ENCODE measurements at places on chromosomes 6 and 20. TPM values are rescaled to one million over a fixed set of nuclear protein-coding genes. Genes with fewer than 3 reads are reported as not detected.

Gene RNF144B
- 7.2 TPM for total RNA-seq

Gene CBFA2T2
- 14.6 TPM for total RNA-seq

Gene ADAM33
- total RNA-seq = 3.0 TPM

Gene ULBP3
- 14.7 TPM for total RNA-seq

Gene PPP1R18
- total RNA-seq = 156 TPM

Gene CCN2
- 1,253 TPM for total RNA-seq

DNA sequence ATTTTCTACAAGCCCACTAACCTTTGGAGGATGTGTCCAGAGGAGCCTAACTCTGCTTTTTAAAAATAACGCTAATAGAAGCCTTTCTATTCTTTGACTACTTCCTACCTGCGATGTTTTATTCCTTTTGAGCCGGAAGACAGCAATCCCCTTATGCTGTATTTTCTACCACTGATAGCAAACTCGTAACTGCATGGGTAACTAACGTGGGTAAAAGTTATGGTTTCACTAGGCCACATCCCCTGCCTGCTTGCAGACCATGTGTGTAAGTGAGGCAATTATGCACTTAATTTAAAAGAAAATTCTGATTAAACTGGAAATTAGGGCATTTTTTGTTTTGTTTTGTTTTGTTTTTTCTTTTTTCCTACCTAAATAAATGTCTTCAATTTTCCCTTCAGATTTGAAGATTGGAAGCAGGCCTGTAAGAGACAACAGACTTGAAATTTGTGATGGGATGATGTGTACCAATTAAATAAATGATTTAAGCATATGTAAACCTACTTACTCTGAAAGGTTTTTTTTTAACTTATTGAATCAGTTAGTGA is 931 bp downstream of the UFL1 start:
- H3K36me3 ChIP-seq = peaks cover 12% of the 10 kb centered on the region
- peak overlapping the region; percentile 99 for H3K4me3 ChIP-seq
- peak; percentile 14 for DNase-seq
- H3K4me1 ChIP-seq = peaks cover 14% of the 10 kb centered on the region

DNA sequence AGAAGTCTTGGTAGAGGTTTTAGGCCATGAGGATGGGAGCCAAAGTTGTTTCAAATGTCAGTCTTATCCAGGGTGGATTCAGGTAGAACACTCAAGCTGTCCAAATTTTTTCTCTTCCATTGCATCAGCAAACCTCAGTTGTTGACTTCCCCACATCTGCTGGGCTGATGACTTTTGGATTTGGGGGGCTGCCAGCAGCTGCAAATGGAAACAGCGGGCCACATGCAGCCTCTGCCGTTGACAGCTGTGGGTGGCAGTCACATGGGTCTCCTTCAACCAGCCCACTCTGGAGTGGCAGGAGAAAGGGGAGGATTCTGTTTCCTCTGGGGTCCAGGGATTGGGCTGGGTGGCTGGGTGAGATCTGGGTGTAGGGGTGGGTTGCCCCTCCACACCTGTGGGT is 5.8 kb upstream of the MLN start:
- H3K36me3 ChIP-seq = no peaks in the 10 kb centered on the region
- no peak overlapping the region for H3K27ac ChIP-seq
- H3K4me1 ChIP-seq = no peaks in the 10 kb centered on the region
- H3K4me3 ChIP-seq = no peak overlapping the region

GRCh38 chr20:6942266-6942665 is 174.8 kb downstream of the BMP2 start:
- H3K4me3 ChIP-seq = no peak overlapping the region
- no peaks in the 10 kb centered on the region for H3K27me3 ChIP-seq
- DNase-seq = no peak
- no peak overlapping the region for H3K27ac ChIP-seq
- H3K4me1 ChIP-seq = no peaks in the 10 kb centered on the region

GRCh38 chr20:49614338-49615050 is 46.6 kb upstream of the PTGIS start:
- H3K4me3 ChIP-seq = no peak overlapping the region
- no peaks in the 10 kb centered on the region for H3K27me3 ChIP-seq
- no peaks in the 10 kb centered on the region for H3K4me1 ChIP-seq
- no peak overlapping the region for H3K27ac ChIP-seq

GRCh38 chr6:18154507-18155149 is at the start of gene TPMT:
TPMT (minus strand) TSS chr6:18155077; CDS start chr6:18149127, 5,950 bp downstream.
- H3K36me3 ChIP-seq = no peaks in the 10 kb centered on the region
- H3K4me1 ChIP-seq = peaks cover 23% of the 10 kb centered on the region
- peak within 1 kb of the TSS; percentile 97 for H3K4me3 ChIP-seq
- DNase-seq = no peak
- peak within 1 kb of the TSS; percentile 89 for H3K27ac ChIP-seq
- H3K27me3 ChIP-seq = no peaks in the 10 kb centered on the region

- no peak overlapping the region for H3K4me3 ChIP-seq
- H3K27ac ChIP-seq = no peak overlapping the region
- H3K36me3 ChIP-seq = no peaks in the 10 kb centered on the region
- no peaks in the 10 kb centered on the region for H3K27me3 ChIP-seq
Observed at GRCh38 chr6:108363113-108363512, 68.3 kb downstream of the AFG1L start.

- no peak for DNase-seq
- no peak overlapping the region for H3K27ac ChIP-seq
- H3K4me3 ChIP-seq = no peak overlapping the region
- H3K36me3 ChIP-seq = peaks cover 68% of the 10 kb centered on the region
- H3K27me3 ChIP-seq = no peaks in the 10 kb centered on the region
Observed at GRCh38 chr20:10640897-10641296, 32.9 kb downstream of the JAG1 start.

- peaks cover 18% of the 10 kb centered on the region for H3K36me3 ChIP-seq
- no peaks in the 10 kb centered on the region for H3K27me3 ChIP-seq
- H3K27ac ChIP-seq = peak overlapping the region; percentile 72
- no peak overlapping the region for H3K4me3 ChIP-seq
Observed at GRCh38 chr20:41178904-41179432, 41.6 kb downstream of the PLCG1 start.

DNA sequence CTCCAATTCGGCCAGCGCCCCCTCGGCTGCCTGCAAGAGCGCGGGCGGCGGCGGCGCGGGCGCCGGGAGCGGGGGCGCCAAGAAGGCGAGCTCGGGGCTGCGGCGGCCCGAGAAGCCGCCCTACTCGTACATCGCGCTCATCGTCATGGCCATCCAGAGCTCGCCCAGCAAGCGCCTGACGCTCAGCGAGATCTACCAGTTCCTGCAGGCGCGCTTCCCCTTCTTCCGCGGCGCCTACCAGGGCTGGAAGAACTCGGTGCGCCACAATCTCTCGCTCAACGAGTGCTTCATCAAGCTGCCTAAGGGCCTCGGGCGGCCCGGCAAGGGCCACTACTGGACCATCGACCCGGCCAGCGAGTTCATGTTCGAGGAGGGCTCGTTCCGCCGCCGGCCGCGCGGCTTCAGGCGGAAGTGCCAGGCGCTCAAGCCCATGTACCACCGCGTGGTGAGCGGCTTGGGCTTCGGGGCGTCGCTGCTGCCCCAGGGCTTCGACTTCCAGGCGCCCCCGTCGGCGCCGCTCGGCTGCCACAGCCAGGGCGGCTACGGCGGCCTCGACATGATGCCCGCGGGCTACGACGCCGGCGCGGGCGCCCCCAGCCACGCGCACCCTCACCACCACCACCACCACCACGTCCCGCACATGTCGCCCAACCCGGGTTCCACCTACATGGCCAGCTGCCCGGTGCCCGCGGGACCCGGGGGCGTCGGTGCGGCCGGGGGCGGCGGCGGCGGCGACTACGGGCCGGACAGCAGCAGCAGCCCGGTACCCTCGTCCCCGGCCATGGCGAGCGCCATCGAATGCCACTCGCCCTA is 963 bp downstream of the FOXF2 start:
- H3K36me3 ChIP-seq = no peaks in the 10 kb centered on the region
- DNase-seq = peak; percentile 37
- no peak overlapping the region for H3K27ac ChIP-seq
- H3K27me3 ChIP-seq = peaks cover 82% of the 10 kb centered on the region

GRCh38 chr6:109298605-109299264 is 83.5 kb downstream of the CD164 start:
- H3K4me1 ChIP-seq = no peaks in the 10 kb centered on the region
- DNase-seq = no peak
- H3K27me3 ChIP-seq = no peaks in the 10 kb centered on the region
- H3K27ac ChIP-seq = no peak overlapping the region

GRCh38 chr20:49584418-49585382 is 16.8 kb upstream of the PTGIS start:
- H3K4me3 ChIP-seq = no peak overlapping the region
- no peak for DNase-seq
- H3K27ac ChIP-seq = no peak overlapping the region
- H3K27me3 ChIP-seq = peaks cover 6% of the 10 kb centered on the region
- peaks cover 22% of the 10 kb centered on the region for H3K4me1 ChIP-seq
- no peaks in the 10 kb centered on the region for H3K36me3 ChIP-seq

DNA sequence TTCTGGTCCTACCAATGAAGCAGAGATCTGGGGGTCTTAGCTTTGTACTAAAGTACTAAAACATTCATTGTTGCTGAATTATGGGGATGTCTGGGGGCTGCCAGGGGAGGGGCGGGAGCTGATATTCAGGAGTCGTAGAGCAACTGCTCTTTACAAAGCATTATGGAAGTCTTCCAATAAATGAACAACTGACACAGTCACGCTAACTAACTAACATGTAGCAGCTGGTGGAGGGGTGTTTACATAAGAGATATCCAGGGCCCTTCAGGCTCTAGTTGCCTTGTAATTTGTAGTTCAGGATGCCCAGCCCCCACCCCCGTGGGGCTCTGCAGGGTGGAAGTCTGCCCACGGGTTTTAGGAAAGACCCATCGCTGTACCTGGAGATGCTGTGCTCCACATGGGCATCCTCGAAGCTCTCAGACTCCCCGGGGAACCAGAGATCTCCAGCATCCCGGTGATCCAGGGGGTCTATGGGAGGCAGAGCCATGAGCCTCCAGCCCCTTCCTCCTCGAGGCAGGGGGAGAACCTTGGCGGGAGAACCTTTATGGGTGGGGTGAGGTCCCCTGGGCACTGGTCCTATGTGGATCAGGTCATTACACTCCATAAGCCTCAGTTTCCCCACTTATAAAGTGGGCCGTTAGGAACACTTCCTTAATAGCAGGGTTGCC is 3.4 kb downstream of the TREM2 start:
- H3K36me3 ChIP-seq = no peaks in the 10 kb centered on the region
- H3K4me1 ChIP-seq = no peaks in the 10 kb centered on the region
- no peak overlapping the region for H3K4me3 ChIP-seq
- no peak for DNase-seq

DNA sequence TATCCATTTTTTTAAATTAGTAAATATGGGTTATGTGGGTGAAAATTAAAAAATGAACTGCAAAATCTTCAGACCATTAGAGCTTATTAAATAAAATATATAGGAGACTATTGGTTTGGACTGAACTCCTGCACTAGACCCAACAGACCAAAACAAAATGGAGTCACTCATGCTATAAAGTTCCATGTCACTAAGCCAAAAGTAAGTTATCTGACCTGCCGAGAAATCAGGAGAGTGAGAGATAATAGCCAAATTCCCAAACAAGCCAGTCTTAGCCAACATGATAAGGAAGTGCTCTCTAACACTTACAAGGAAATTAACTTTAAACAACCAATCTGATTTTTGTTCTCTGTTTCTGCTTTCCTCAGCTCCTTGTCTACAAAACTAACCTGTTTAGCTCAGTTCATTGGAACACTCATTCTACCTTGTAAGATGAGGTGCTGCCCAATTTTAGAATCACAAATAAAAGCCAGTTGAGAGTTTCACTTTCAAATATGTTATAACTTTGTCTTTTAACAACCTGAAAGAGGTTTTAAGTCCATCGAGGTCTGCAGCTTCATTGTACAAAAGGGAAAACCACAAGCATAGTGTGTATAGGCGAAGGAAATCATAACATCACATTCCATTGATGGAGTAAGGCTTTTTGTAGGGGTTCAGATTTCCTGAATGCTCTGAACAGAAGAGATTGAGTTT is 220.5 kb downstream of the TENT5A start:
- no peaks in the 10 kb centered on the region for H3K4me1 ChIP-seq
- DNase-seq = peak; percentile 5
- H3K4me3 ChIP-seq = no peak overlapping the region
- H3K27ac ChIP-seq = no peak overlapping the region
- H3K36me3 ChIP-seq = no peaks in the 10 kb centered on the region

- DNase-seq = peak; percentile 25
- H3K27ac ChIP-seq = no peak overlapping the region
- no peaks in the 10 kb centered on the region for H3K4me1 ChIP-seq
- no peaks in the 10 kb centered on the region for H3K27me3 ChIP-seq
Observed at GRCh38 chr6:5529733-5530132, 268.4 kb downstream of the FARS2 start.

- no peak overlapping the region for H3K27ac ChIP-seq
- H3K27me3 ChIP-seq = no peaks in the 10 kb centered on the region
- peak; percentile 2 for DNase-seq
- no peaks in the 10 kb centered on the region for H3K4me1 ChIP-seq
- no peak overlapping the region for H3K4me3 ChIP-seq
Observed at GRCh38 chr6:69390125-69390524, 406.7 kb downstream of the LMBRD1 start.

DNA sequence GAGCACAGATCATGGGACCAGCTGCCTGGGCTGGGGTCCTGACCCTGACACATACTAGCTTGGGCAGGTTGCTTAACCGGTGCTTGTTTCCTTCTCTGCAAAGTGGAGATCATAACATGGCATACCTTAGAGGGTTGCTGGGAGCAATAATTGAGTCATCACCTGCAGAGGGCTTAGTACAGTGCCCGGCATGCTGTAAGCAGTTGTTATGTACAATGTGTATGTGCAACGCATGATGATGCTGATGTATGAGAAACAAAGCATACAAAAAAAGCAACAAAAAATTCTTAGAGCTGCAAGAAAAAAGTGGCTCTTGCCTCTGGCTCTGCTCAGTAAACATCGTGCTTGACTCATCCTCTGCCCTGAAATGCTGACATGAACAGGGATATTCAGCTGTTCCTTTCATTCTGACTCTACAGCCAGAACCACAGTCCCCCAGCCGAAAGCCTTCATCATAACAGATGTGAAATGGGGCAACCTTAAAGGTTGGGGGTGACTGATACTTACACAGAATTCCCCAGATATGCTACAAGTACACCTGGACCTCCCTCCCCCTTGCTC is 91.7 kb downstream of the CLIC5 start:
- H3K4me1 ChIP-seq = peaks cover 6% of the 10 kb centered on the region
- DNase-seq = peak; percentile 54
- no peaks in the 10 kb centered on the region for H3K36me3 ChIP-seq
- no peak overlapping the region for H3K27ac ChIP-seq
- no peaks in the 10 kb centered on the region for H3K27me3 ChIP-seq
- no peak overlapping the region for H3K4me3 ChIP-seq

DNA sequence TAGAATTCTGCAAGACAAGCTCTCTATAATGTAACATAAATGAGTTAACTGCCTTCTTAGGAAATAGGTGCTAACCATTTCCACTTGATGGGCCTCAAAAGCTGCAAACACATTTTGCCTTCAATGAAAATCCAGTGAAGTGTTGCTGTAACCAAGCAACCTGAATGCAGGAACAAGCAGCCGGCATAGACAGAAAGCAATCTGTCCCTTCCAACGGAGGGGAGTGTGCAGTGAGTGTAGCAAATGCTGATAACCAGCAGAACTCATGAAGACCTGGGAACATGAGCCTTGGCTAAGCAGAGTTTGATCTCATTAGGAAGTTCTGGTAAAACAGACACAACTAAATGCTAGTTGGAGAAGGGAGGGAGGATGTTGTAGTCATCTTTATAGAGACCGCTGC is 697.8 kb downstream of the KIF16B start:
- no peaks in the 10 kb centered on the region for H3K4me1 ChIP-seq
- H3K36me3 ChIP-seq = no peaks in the 10 kb centered on the region
- H3K27ac ChIP-seq = no peak overlapping the region
- DNase-seq = no peak
- no peaks in the 10 kb centered on the region for H3K27me3 ChIP-seq

Measured in astrocyte (in vitro differentiated cells and primary cell).